ENCODE measurements at places on chromosomes 12 and 14.

- no peak for DNase-seq
Measured at GRCh38 chr12:65868133-65868705, 43.9 kb downstream of the HMGA2 start.

DNA sequence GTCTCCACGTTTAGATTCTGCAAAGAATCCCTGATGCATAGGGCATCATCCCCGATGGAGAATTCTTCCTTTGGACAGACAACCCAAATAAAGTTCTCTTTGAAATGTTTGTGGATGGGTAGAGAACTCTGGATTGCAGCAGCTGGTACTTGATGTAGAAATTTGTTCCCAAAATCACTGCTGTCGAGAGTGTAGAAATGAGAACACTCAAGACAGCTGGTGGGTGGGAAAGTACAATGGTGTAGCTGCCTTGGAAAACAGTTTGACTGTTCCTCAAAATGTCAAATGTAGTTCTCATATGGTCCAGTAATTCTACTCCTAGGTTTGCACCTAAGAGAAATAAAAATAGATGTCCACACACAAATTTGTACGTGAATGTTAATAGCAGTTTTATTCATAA is 671.5 kb upstream of the TMEM132C start:
- no peak for DNase-seq

DNA sequence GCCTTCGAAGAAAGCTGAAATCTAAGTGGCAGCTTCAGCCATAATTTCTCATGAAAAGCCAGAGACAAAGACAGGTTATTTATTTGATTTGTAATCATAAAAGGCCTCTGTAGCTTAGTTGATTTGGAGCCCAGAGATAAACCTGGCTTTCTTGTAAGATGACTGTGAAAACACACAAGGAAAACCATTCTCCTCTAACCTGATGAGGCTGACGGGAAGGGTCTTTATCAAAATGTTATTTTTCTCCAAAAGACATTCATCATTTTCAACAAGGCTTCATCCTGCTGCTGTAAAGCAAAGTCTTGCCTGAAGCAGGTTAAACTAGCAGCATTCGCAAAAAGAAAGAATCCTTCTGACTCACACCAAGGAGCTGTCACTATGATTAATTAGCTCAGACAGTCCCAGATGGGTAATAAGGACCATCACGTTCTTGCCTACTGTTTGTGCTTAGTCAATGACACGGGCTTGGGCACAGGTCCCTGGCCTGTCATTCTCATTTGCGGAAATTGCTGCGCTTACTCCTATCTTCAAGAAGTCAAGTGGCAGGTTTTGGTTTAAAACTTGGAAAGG is 286.6 kb downstream of the C12orf75 start:
- DNase-seq, result no peak

GRCh38 chr12:132766380-132767085 is 4.9 kb upstream of the ANKLE2 start:
- DNase-seq, result no peak

- no peak for DNase-seq
Measured at GRCh38 chr12:22322091-22322490, 12.4 kb downstream of the ST8SIA1 start.

- DNase-seq, result peak; percentile 38
Measured at GRCh38 chr12:3236345-3237187, 159.4 kb downstream of the TSPAN9 start.

- DNase-seq, result no peak
Measured at GRCh38 chr12:66367015-66367667, 64.8 kb downstream of the HELB start.

DNA sequence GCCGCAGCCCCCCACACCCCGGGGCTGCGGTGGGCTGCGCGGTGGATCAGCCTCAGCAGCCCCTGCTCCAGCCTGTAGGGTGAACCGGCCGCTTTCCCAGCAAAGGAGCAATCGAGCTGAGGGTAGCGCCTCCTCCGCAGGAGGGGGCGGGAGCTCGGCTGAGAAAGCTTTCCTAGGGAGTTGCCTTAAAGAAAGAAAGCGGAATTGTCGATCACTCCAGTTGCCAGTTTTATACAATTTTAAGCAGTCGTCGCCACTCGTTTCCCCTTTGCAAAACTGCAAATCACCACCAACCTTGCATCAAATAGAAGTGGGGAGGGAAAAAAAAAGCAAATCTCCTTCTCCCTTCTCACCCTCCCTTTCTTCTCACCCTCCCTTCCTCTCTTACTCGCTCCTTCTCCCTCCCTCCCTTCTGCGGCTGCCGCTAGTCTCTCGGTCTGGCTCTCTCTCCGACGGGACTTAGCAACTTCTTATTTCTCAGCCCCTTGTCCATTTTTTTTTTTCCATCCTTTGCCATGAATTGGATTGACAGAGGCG is at the start of gene PDE3A:
Gene PDE3A (plus strand): TSS at position 424 of the 537 bp plus-strand sequence. CDS start 748 bp downstream, outside the sequence.
- DNase-seq, result peak; percentile 89

DNA sequence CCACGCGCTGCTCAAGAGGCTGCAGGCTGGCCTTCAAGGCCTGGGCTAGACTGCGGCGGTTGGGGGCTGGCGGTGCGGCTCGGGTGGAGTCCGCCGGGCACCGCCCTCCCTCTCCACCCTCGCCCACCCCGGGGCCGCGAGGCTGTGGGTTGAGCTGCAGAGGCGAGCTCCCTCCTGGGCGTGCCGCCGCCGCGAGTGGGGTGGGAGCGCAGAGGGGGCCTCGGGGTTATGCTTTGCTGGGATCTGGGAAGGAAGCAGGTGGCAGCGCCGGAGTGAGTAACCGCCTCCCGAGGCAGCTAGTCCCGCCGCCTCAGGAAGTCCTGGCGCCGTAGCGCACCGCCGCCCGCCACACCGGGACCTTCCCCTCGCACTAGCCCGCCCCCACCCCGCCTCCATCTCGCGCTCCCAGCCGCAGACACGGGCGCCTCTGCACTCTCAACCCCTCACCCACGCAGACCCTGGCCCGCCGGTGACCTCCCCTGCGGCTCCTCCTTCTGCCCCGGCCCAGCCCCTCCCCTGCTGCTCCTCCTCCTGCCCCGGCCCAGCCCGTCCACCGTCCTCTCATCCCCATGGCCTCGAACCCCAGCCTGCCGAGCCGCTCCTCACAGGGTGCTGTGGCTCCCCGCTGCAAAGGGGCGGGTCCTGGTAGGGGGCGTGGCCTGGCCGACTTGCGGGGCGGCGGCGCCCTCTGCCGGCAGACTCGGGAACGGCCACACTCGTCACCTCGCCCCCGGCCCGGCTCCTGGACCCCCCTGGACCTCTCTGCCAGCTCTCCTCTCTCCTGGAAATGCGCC is 16.6 kb downstream of the TAMALIN start:
- DNase-seq, result peak; percentile 54

- DNase-seq, result no peak
Measured at GRCh38 chr14:106436310-106436905, 910.0 kb downstream of the TMEM121 start.

DNA sequence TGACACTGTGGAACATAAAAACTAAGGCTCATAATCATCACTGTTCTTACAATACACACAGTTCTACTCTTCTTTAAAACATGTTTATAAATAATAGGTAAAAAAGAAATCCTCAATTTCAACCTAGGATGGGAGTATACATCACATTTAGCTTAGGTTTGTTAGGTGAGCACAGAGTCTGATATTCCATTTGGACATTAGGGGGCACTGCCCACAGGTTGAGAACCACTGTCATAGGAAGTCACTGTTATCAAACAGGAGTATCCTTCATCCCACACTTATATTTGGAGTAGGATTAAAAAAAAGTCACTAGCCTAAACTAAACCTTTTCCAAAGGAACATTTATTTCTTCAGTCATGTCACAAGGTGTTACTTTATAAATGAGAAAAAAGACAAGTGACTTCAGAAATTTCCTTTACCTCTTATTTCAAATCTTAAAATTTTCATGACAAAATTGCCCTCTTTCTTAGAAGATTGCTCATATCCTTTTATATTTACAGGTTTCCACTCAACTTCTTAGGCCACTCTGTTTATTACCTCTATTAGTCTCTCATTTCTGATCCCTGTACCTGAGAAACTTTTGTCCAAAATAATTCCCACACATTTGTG is 240.6 kb downstream of the CPNE8 start:
- no peak for DNase-seq

GRCh38 chr14:89724628-89724960 is 229.9 kb downstream of the EFCAB11 start:
- DNase-seq, result no peak

- no peak for DNase-seq
Measured at GRCh38 chr12:27672643-27673042, 23.6 kb upstream of the REP15 start.

DNA sequence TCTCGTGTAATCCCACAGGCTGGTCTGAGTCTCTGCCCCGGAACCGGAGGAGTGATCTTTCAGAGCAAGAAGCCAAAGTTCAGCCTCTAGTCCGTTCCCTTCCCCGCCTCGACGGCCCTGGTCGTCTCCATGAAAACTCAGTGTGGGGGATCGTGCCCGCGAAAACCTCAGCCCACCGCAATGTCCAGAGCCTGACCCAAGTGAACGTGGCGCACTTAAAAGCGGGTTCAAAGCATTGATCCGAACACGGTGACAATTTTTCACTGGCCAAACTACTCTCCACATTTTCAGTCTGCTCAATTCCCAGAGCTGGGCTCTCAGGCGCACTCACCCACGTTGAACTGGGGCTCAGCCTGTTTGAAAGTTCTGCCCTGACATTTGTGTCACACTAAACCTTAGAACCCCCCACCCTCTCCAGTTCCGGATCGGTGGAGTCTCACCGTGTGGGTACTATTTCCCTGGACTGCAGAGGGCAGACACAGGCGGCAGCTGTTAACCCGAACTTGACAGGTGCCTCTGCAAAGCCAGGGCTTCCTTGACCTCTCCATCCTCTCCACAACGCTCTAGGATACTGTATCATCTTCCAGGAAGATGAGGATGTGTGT is 886 bp upstream of the PRICKLE1 start:
- DNase-seq, result peak; percentile 30

DNA sequence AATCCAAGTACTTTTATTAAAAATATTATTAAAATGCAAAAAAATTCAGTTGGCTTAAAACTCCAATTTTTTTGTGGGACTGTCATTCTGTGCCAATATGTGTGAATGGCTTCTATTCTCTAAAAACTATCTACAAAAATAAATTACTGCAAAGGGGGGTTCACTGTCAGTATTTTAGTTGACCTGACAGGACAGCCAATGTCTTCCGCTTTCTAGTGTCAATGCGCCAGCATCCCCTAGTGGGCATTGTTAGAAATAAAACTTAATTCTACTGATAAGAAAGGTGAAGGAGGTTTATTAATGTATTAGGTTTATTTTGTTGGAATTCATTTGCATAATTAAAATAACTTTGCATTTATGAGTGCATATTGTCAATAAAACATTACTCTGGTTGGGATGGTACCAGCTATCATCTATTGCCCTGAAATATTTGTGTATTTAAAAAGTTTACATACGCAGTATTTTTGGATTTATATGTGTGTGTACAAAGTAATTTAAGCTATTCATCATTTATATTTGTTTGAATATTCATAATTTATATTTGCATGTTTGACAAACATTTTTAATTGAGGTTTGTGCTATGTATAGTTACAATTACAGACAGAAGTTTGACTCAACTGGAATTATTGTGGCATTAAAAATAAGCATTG is 527.2 kb downstream of the FLRT2 start:
- peak; percentile 9 for DNase-seq

DNA sequence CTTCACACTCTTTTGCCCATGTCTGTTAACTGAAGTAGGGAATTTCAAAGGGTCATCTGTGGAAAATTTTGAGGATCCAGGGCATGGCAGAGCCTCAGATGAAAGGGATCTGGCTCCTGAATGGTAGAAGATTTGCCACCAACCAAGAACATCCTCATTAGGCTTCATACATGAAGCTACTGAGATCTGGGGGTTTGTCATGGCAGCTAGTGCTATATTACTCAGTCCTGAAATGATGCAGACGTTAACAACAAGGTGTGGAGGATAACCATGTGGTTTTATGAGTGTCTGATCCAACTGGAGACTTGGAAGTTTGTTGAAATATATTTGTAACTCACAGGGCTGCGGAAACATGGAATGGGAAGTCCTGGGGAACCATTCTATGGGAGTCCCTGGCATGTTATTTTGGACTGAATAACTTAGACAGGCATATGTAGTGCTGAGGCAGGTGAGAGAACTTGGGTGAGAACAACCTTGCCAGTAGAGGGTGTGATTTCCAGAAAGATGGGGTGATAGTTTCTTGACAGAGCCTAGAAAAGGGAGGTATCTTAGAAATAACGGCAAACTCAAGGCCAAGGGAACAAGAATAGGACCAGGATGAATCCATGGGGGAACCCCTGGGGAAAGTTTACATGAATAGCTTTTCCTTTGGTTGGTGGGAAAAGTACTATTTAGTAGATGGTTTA is 42.0 kb upstream of the C12orf75 start:
- no peak for DNase-seq

DNA sequence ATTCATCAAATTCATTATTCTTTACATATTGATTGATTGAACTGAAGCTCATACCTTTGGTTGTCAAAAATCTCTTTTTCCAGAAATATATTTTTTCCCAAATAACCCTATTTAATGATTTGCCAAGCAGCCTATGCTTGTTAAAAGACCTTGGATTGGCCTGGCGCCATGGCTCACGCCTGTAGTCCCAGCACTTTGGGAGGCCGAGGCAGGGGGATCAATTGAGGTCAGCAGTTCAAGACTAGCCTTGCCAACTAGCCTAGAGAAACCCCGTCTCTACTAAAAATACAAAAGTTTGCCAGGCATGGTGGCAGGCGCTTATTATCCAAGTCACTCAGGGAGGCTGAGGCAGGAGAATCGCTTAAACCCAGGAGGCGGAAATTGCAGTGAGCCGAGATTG is 165.1 kb upstream of the MGAT4C start:
- DNase-seq, result no peak

DNA sequence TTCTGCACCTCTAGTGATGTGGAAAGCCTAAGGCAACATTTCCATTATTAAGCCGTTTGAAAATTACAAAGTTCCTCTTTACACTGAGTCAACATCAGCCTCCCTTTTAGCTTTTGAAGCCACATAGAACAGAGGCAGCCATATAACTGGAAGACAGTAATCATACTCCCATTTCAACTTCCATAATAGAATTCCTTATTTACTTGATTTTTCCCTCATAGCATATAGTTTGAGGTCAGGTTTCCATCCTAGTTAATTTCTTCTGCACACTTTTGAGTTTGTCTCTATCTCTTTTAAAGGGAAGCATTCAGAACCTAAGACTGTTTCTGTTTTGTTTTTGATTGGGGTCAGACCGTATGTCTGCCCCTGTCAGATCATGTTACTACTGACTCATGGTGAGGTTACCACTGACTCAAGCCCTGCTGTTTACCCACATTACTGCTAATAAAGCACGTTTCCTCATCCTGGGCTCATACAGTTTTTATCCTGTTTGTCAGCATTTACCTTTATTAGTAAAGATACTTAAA is 161.0 kb downstream of the SLC38A4 start:
- peak; percentile 83 for DNase-seq

DNA sequence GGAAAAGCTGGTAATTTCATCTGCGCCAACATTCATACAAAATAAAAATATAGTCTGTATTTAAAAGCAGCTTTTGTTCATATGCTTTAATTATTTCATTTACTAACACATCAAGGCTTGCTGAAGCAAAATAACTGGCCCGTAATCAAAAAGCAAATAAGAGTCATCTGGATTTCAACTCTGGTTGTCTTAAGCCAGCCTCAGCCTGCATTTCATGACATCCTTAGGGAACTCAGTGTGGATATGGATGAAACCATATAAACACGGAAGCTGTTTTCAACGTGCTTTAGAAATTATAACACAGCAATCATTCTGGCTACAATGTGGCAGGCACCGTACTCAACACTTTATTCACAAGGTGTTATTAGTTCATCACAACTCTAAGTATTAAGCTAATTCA is 852 bp downstream of the COX16 start:
- peak; percentile 18 for DNase-seq

Data from kidney glomerular epithelial cell (primary cell).